ENCODE measurements at places on chromosomes 3 and 15. TPM values are rescaled to one million over a fixed set of nuclear protein-coding genes. Genes with fewer than 3 reads are reported as not detected.

RTF1 gene
- total RNA-seq = 15.6 TPM

HYAL1 gene
- total RNA-seq = 4.5 TPM

CAV3 gene
- total RNA-seq = not detected

CCDC39 gene
- total RNA-seq = not detected

SNTN gene
- not detected for total RNA-seq

ADGRG7 gene
- not detected for total RNA-seq

CTXND1 gene
- total RNA-seq = 1.1 TPM

IMPG2 gene
- 0.24 TPM for total RNA-seq

DISP2 gene
- total RNA-seq = 0.08 TPM

ACAN gene
- total RNA-seq = 0.13 TPM

ECE2 gene
- total RNA-seq = not detected
